Heart left ventricle (tissue), 16 donors: ENCODE measurements at places on chromosomes 11 and 22. TPM values are rescaled to one million over a fixed set of nuclear protein-coding genes. Genes with fewer than 3 reads are reported as not detected.

GRCh38 chr11:66495401-66495854, 15.0 kb upstream of the BBS1 start:
- DNase-seq = no peak

The SLC16A8 gene
- not detected for total RNA-seq

The USP47 gene
- total RNA-seq = 50.2 TPM

The DCHS1 gene
- 5.6 TPM for total RNA-seq

The KRTAP5-2 gene
- total RNA-seq = not detected

The DDI1 gene
- not detected for total RNA-seq
